Stimulated activated CD4-positive, alpha-beta T cell treated with anti-CD3 and anti-CD28 coated beads, Interleukin-12 subunit alpha, Interleukin-12 subunit beta, amount 100 ng/mL, for 4 hours (primary cell): ENCODE measurements at places on chromosomes 13 and 19.

DNA sequence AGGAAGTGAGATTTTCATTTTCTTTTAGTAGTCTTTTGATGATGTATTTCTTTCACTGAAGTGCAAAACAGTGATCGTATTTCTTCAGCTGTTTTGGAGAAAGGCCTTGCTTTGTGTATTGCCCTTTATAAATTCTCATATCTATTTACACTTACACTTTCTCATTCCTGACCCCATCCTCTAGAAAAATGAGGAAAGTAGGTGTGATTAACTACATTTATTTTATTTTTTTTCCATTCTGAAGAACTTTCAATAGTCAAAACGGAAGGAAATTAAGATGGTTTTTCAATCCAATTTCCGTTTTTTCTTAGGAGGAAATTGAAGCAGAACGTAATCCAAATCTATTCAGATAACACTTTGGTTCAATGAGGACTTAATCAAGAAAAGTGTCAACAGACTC lies 188.1 kb downstream of the SLITRK5 start:
- no peak for DNase-seq

DNA sequence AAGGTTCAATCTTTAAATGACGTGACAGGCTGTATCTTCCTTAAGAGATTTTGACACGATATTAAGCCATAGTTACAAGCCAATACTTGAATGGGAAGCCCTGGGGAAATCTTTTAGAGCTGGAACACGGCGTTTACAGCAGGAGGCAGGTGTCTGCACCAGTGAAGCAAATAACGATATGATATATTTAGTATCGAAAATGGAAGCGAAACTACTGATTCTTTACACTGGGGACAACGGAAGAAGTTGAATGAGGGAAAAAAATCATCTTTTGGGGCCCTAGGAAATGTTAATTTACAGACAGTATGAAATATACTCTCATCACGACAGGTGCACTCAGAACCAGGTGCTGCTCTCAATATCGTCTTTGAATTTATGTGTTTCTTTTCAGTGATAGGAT lies 793.9 kb upstream of the PCDH20 start:
- DNase-seq: no peak

DNA sequence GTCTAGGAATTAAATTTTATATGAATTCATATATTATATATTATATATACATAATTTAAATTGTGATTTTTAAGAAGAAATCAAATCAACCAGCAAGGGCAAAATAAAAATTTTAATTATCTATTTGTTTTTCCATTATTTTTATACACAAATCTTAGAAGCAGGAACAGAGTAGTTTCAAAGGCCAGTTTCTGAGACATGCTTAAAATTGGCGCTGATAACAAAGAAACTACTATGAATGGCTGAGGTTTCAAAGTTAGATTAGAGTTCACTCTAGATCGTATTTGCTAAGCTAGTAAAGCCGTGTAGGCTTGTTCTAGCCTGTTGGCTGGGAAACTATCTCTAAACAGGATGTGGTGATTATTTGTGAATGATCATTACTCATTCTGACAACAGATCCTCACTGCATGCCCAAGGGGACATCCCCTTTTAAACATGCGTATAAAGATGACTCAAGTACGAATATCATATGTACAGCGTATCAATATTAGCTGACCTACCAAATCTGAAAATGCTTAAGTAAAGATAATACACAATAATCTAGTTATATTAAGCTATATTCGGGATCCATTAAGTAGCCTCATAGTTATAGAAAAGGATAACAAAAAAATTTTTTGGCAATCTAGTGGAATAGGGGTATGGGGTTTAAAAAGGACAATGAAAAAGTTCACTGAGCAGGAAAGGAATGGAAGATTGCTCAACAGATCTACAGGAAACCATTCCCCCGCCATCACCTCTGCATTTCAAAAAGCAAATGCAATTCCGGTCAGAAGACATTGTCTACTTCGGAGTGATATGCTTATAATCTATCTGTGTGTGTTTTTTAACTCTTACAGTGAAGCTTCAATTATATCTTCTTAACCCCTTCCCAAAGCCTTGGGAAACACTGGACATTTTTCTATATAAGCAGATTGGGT lies 150.1 kb downstream of the SHISA2 start:
- no peak for DNase-seq

DNA sequence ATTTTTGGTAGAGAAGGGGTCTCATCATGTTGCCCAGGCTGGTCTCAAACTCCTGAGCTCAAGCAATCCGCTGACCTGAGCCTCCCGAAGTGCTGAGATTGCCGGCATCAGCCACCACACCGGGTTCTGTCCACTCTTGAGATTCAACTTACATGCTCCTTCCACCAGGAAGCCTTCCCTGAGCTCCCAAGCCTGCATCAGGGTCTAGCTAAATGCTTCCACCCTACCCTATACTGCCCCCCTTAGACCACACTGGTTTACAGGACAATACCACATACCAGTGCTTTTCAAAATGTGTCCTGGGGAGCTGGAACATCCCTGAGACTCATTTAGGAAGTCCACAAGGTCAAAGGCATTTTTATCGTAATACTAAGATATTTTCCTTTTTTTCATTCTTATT lies 15.1 kb upstream of the CACNG8 start:
- no peak for DNase-seq

- no peak for DNase-seq
These were observed 51.5 kb downstream of the MRPL57 start for GRCh38 chr13:21227917-21228316.

DNA sequence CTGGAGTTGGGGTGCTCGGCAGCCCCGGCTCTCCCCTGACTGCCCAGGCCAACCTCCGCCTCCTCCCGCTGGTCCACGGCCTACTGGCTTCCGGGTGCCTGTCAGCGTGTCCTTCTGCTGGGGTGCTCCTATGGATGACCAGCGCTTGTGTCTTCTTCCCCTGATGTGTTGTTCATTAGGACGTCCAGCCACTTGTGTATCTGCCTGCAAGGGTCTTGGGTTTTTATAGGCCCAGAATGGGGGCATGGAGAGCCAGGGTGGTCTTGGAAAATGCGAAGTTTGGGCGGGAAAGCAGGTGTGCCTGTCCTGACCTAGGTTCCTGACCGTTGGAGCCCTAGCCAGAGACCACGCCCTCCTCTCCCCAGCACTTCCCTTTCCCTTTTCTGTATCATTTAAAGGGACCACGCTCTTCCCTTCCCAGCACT lies 139.8 kb downstream of the SLITRK5 start:
- no peak for DNase-seq

- DNase-seq: no peak
These were observed 13.9 kb downstream of the MPND start for GRCh38 chr19:4357095-4357797.

GRCh38 chr13:113851826-113852535 lies 11.9 kb downstream of the GAS6 start:
- no peak for DNase-seq

DNA sequence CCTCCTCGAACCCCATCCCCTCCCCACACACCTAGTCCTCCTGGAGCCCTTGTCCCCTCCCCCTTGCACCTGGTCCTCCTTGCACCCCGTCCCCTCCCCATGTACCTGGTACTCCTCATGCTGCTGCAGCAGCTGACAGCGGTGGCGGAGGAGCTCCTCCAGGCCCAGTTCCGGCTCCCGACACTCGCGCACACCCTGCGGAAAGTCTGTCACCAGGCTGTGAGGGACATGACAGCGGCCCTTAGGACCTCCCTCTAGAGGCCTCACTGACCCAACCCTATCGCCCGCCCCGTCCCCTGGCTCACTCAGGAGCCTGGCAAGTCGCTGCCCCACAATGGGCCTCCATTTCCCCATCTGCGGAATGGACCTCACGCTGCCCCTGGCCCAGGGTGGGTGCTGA lies 6.4 kb upstream of the PPP6R1 start:
- no peak for DNase-seq

DNA sequence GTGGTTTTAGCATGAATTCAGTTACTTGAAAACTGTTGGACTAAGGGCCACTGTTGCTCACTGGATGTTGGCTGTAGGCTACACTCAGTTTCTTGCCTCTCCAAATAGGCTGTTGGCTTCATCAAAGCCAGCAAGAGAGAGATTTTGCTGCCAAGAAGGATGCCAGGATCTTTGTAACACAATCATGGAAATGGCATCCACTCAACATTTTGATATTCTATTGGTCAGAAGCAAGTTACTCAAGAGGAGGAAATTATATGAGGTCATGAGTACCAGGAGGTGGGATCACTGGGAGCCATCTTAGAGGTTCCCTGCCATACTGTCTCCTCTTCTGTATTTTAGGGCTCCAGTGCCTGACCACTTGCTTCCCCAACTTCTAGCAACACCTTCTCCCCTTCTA lies 30.6 kb downstream of the SYDE1 start:
- no peak for DNase-seq

GRCh38 chr13:114025714-114026431 lies 52.0 kb upstream of the C13orf46 start:
- no peak for DNase-seq

GRCh38 chr13:88617176-88617575 lies 946.0 kb downstream of the SLITRK5 start:
- no peak for DNase-seq

DNA sequence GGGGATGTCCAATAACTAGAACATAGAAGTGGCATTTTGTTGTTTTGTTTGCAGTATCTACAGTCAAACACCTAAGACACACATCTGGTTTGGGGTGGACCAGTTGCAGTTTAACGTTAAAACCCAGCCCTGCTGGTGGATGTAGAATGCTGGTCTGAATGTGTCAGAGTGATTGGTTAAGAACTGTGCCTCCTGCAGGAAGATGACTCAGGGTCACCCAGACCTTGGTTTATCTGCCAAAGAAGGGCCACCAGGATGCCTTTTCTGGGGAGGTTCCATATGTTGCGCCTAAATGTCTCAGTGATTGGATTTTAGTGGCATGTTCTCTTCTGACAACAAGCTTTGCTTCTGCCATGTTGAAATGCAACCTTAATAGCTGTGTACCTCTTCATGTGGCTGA lies 23.1 kb downstream of the ZNF536 start:
- no peak for DNase-seq
